ENCODE measurements at places on chromosomes 13 and 19.

- no peak for DNase-seq
These were observed 91.8 kb downstream of the COL4A2 start for GRCh38 chr13:110398564-110399507.

- DNase-seq: no peak
These were observed 212.8 kb downstream of the ENOX1 start for GRCh38 chr13:43573802-43574514.

- no peak for DNase-seq
These were observed 44.1 kb downstream of the SLITRK6 start for GRCh38 chr13:85755123-85755522.

DNA sequence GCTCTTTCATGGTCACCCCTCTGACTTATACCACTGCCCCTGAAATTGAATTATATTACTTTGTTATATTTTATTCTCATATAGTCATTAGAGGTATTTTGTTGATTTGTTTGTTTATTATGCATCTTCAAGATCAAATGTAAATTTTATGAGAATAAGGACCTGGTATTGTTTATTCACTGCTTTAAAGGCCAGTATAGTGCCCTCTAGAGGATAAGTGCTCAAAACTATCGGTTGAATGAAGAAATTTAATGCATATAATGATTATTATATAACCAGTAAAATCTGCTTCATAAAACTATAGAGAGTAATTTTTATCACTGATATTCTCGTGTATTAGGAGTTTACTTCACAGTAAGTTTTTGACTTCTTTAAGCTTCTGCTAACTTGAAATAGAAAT is 1401.9 kb downstream of the SLITRK1 start:
- no peak for DNase-seq

GRCh38 chr13:40096357-40096901 is 441.0 kb downstream of the COG6 start:
- DNase-seq: no peak

DNA sequence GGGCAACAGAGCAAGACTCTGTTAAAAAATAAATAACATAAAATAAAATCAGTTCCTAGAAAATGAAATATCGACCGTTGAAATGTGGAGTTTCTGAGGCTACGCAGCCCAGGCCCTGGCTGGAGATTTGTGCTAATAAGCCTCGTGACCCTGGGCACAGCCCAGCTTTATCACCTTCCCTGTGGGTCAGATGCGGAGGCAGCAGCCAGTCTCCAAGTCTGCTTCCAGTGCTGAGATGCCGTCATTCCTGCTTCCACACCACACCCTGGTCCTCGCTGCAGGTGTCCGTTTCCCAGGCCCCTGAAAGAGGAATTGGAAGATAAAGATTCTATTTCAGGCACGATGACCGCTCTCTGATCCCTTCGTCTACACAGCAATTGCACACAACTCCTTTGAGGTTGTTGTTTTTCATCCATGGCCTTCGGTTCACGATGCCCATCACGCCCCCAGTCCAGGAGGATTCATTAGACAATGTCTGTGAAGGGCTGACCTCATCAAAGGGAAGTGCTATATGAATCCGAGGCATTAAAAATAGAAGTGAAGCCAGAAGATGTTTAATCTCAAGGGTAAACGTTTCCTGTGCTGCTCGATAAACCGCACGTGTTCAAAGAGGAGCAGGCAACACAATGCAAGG is 48.3 kb upstream of the ATP11A start:
- DNase-seq: no peak

GRCh38 chr13:75467040-75467728 is 14.8 kb downstream of the TBC1D4 start:
- DNase-seq: no peak

DNA sequence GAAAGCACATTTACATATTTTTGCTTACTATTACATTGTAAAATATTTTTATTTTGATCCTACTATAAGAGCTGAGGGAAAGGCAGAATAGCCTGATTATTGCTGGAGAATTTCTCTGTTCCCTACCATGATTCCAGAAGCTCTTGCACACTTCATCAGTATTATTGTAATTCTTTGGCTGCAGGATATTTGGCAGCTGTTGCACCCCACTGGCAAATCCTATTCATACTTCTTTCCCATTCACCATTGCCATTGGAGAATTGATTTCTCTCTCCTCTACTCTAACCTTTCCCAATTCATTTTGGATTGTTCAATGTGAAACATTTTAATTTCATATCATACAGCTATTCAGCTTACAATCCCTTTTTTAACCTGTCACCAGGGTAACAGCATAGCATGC is 238.0 kb downstream of the GGACT start:
- DNase-seq: no peak

DNA sequence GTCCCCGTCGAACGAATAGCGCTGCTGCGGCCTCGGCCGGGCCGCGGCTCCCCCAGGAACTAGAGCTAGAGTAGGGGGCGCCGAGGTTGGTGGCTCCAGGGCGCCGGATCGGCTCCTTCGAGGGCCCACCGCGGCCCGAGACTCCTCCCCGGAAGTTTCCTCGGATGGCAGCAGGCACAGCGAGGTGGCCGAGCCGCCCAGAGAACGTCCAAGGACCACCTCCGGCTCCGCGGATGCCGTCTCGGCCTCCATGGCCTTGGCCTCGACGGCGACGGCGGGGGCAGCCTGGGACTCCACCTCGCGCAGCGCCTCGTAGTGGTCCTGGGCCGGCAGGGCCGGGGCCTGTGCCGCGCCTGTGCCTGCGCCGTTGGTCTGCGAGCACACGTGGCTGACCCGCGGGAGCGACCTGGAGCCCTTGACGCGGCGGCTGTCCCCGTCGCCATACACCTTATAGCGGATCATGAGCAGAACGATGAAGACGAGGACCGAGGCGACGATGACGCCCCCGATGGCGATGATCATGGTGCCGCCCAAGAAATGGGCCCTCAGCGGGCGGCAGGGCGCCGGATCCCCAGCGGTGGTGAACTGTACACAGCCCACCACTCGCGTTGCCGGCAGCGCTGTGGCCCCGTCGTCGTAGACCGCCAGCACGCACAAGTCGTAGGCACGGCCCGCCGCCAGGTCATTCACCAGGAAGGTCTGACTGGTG is 11.8 kb downstream of the IFNL1 start:
- no peak for DNase-seq

DNA sequence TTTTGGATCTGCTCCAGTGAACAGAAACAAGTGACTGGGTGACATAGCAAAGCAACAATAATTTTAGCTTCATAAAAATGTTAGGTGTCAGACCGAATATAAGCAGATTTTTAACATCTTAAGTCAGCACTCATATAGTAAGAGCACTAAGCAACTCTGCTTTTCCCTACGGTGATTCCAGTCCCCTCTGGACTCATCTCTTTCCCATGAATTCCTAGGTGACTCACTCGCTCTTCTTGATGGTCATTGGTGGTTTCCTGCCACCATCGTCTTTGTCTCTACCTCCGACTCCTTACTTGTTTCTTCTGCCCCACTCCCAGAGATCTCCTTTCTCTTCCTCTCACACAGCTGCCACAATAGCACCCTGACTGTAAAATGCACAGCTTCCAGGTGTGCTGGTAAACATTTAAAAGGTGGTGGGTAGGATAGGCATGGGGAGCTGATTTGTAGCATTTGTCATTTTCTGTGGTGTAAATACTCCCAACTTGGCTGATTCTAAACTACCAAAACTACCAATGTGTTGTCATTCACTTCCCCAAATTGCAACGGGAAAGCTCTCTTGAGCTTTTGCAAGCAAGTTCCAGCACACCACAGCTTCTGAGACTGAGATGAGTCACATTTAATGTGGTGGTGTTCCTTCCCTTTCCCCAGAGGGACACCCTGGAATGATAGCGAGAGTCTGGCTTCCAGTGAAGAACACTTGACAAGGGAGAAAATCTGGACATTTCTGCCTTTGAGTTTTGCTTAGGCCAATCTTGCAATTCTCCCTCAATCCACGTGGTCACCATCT is 42.8 kb upstream of the CLDN10 start:
- no peak for DNase-seq

GRCh38 chr13:27847669-27848068 is 55.4 kb downstream of the GSX1 start:
- no peak for DNase-seq

All from HuH-7.5 (cell line).